DMS53 (cell line): ENCODE measurements at places on chromosomes 5 and 9.

GRCh38 chr9:37471942-37472684 lies 6.9 kb upstream of the ZBTB5 start:
- peak; percentile 40 for DNase-seq

- DNase-seq, result no peak
Measured at GRCh38 chr5:79824444-79824843, 134.8 kb downstream of the CMYA5 start.

GRCh38 chr5:59661311-59661710 lies 232.2 kb downstream of the PDE4D start:
- DNase-seq, result peak; percentile 78

GRCh38 chr5:135046661-135047346 lies 12.8 kb upstream of the PITX1 start:
- no peak for DNase-seq

GRCh38 chr5:17219006-17219422 lies 1.6 kb downstream of the BASP1 start:
- no peak for DNase-seq

DNA sequence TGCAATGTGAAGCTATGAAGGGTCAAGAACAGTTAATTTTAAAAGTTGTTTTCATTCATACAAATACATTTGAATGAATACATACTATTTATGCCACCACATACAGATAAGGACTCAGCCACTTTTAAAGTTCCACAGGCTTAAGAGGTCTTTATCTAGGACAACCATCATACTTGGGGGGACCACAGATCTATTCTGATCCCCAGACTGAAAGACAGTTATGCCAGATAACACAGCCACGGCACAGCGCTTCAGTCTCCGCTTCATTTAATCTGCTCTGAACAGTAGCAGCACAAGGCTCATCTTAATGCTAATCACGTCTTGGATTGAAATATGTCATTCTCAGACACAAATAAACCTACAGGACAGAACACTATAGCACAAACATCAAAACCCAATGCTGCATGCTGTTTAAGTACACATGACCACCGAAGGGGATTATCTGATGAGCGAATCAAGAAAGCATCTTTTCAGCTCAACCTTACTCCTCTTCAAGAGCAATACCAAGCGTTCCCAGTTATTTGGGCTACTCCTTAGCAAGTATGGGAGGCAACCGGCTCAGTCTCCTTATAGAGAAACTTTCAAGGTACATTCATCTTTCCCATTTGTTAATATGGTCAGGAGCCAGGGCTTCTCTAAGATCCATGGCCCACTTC lies 33.3 kb downstream of the PUM3 start:
- no peak for DNase-seq

DNA sequence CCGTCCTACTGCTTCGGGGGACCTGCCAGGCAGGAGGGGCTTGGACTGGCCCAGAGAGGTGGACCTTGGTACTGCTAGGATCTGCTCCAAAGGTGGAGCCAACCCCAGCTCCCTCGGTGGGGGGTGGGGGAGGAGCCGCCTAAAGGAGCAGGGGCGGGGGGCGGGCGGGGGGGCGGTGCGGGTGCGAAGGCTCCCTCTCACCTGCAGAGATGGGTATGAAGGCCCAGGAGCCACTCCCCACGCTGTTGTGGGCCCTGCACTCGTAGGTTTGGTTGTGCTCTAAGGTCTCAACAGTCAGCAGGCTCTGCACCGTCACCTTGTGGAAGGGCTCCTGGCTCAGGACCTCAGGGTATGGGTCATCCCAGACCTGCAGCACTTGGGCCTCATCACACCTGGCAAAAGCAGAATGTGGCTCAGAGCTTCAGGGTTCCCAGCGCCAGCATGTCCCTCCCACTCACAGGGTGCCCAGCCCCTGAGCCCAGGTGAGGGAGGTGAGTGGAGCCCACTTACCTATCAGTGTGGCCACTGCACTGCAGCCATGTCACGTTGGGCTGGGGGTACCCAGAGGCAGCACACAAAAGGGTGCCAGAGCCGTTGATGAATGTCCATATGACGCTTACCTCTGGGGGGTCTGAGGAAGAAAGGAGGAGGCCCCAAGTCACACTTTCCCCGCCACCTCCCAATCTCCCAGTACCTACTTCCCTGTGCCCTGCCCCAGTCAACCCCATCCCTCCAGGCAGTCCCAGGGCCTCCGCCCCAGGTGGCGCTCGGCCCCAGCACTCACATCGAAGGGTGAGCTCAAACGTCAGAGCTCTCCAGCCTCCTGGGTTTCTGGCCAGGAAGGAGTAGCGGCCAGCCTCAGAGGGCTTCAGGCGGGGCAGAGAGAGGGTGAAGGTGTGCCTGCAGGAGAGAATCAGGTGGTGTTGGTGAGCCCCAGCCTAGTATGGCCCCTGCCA lies 16.4 kb downstream of the CSF1R start:
- no peak for DNase-seq

DNA sequence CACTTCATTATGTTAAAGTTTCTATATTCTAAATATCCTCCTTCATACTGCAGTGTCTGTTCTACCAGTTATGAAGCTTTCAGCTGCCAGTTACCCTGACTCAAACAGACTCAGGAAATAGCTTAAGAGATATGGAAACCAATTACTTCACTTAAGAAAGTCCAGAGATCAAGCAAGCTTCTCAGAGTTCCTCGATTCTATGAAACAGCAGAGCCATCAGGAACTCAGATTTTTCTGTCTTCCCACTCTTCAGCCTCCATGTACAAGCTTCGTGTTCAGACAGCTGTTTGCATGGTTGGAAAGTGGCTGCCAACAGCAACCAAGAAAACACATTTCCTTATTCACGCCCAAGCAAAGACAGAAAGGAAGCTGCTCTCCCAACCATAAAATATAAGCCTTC lies 216.1 kb downstream of the ACTL7B start:
- no peak for DNase-seq

DNA sequence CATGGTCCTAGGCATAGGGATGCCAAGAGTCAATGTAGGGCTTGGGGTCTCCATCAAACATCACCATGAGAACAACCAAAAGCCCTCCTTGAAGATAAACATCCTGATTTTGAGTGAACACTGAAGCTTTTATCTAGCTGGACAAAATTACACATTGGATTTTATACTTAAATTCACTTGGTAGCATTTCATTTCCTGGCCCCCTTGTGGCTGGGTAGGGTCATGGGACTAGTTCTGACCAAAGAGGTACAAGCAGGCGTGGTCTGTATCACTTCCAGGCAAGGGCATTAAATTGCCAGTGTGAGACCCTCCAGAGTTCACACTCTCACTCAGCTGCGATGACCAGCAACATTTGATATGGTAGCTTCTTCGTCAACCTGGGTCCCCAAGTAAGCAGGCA lies 320.3 kb downstream of the ACTL7B start:
- peak; percentile 28 for DNase-seq

GRCh38 chr9:94534901-94535300 lies 20.0 kb upstream of the PCAT7 start:
- DNase-seq, result no peak

GRCh38 chr5:154058055-154059038 lies 19.6 kb downstream of the MFAP3 start:
- peak; percentile 46 for DNase-seq

GRCh38 chr9:117938086-117938485 lies 233.9 kb downstream of the TLR4 start:
- DNase-seq, result no peak

- no peak for DNase-seq
Measured at GRCh38 chr9:86665416-86665815, 281.9 kb downstream of the GAS1 start.

DNA sequence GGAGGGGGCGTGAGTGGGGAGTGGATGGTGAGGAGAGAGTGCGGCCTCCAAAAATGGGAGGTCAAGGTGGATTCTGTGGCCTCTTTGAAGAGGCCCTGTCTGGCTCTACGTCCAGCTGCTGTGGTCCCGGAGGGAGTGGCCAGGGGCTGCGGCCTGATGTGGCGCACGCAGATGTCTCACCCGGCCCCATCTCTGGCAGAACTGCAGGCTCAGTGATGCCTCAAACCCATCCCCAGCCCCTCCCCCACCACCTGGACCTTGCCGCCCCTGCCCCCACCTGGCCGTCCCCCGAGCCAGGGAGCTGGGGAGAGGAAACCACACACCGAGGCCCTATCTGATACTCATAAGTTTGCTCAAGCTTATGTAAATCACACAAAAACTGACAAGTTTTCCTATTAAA lies 267.6 kb downstream of the PBX3 start:
- no peak for DNase-seq

DNA sequence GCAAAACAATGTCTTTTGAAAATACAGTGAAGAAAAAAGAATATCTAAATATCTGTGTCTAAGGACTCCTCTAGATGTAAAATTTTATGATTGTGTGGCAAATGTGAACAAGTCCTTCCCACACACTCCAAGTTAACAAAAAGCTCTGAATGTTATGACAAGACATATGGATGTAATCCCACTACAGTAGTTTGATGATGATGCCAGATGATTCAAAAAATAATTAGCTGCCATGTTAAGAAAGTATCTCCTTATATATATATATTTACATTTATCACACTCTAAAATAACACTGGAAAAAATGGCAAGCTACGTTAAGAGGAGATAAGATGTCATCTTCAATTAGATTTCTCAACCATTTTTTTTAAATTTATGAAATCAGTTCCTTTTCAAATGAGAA lies 178.5 kb downstream of the NFIB start:
- no peak for DNase-seq

- no peak for DNase-seq
Measured at GRCh38 chr9:99953861-99954507, 47.5 kb downstream of the STX17 start.

- peak; percentile 86 for DNase-seq
Measured at GRCh38 chr5:147822686-147823491, 8.6 kb downstream of the SPINK1 start.

- DNase-seq, result no peak
Measured at GRCh38 chr5:115558388-115558956, 13.9 kb upstream of the FEM1C start.

DNA sequence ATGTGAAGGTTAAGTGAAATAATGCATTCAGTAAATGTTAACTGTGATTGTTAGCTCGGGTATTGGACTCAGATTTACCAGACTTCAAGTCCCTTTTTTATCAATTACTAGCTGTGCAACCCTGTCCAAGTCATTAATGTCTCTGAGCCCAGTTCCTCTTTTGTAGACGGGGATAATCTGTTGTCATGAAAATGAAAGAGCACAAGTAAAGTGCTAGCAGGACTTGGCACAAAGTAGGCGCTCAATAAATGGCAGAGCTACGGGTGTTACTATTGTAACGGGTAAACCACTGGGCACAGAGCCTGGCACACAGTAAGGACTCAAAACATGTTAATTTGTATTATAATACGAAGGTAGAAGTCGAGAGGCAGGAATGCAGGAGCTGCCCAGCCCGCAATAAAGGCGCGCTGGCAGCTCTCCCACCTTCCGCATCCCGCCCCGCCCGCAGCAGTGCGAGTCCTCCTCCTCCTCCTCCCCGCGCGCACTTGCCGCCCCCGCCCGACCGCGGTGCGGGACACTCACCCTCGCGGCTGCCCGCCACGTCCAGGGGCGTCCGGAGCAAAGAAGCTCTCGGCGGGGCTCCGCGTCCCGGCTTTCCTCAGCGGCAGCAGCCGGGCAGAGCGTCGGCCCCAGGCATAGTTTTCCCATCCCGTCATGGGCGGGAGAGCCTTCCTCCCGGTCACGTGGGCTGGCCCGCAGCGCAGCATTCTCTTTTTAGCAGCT lies at the start of gene C1QTNF2:
Gene C1QTNF2, minus strand, starts transcription at position 637 of the 723 bp plus-strand sequence. CDS start 15,615 bp downstream, outside the sequence.
- DNase-seq, result peak; percentile 73
